ENCODE measurements at places on chromosomes 3 and 15. TPM values are rescaled to one million over a fixed set of nuclear protein-coding genes. Genes with fewer than 3 reads are reported as not detected.

The ALPK3 gene
- total RNA-seq = 5.5 TPM

The UBA7 gene
- 15.3 TPM for total RNA-seq

The KLHL40 gene
- not detected for total RNA-seq

The AMIGO3 gene
- total RNA-seq = not detected

DNA sequence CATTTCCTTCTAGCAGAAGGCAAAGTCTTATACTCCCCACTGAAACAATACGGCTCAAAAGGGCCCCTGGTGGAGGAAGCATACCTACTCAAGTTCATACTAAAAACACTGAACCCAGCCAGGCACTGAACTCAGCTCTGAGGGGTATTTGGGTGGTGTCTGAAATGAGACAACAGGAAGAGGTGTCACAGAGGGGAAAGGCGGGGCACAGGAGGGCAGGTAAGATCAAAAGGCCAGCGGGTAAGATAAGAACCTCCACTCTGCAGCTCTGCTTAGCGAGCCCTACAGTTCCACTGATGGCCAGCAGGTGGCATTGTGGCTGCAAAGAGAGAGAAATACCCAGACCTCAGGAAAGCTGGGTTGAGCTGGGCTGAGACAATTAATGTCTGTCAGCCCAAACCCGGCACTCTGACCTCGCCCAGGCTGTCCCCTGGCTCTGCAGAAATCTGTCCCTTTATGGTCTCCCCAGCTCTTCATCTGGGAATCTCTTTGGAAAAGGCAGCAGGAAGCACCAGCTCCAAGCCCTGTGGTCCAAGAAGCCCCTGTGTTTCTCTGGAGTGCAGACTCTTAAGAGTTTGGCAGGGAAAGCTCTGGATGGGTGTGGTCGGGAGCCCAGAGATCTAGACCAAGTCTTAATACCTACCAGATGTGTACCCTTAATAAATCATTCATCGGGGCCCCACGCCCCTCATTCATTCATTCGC lies 8.4 kb downstream of the MFGE8 start:
- ATAC-seq = peak; percentile 79

GRCh38 chr15:92914768-92915221 lies 14.7 kb downstream of the CHD2 start:
- peak; percentile 58 for ATAC-seq

DNA sequence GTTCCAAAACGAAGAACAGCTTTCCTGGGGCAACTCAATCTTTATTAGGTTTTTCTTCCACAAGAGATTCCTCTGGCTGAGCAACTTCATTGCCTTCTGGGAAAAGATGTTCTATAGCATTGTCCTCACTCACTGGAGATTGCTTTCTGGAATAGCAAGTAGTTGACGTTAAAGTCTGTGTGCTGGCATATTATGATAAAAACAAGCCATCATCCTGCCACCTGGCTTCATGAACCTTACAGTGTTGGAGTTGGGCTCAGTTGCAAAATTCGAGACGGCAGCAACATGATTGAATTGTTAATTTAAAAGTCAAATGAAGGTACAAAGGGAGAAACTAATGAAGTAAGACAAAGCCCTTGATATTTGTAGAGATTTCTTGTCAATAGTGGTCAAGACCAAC lies 140.5 kb upstream of the PEX5L start:
- no peak for ATAC-seq

GRCh38 chr3:38726751-38727150 lies 77.3 kb upstream of the SCN5A start:
- no peak for ATAC-seq

GRCh38 chr3:151733613-151734012 lies at the start of gene AADACL2:
TSS of gene AADACL2 (plus strand) at chr3:151733927. CDS start at chr3:151734036, 109 bp downstream.
- peak; percentile 78 for ATAC-seq

GRCh38 chr3:16550305-16550675 lies 36.8 kb upstream of the RFTN1 start:
- ATAC-seq = no peak

- ATAC-seq = no peak
Observed at GRCh38 chr3:58924578-58924977, 125.2 kb downstream of the CFAP20DC start.

DNA sequence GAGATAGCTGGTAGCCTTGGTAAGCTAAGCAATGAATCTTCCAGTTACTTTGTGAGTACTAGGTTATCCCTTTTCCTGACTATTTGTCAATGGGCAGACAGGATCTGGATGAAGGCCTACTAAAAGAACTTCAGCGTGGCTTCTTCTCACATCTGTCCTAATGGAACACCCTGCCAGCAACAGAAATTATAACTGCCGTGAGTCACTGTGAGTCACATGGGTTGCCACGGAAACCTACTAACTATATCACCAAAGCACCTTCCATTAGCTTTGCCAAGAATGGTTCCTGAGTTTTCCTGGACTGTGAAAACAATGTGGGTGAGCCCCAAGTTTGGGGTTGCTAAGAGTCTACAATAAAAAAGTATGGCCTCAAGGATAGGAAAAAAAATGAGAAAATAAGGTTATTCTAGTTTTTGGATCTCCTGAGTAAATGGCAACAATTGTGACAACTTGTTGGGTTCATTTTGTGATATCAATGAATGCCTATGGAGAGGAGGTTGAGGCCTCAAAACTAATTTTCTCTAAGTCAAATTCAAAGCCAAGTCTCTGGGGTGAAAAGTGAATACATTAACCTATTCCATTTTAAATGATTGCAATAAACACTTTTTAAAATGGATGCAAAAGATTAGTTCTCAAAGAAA lies 195.1 kb upstream of the ICE2 start:
- peak; percentile 92 for ATAC-seq

- ATAC-seq = no peak
Observed at GRCh38 chr3:117722856-117723255, 1013.3 kb downstream of the TUSC7 start.

- ATAC-seq = no peak
Observed at GRCh38 chr3:176739159-176739558, 458.1 kb downstream of the TBL1XR1 start.

DNA sequence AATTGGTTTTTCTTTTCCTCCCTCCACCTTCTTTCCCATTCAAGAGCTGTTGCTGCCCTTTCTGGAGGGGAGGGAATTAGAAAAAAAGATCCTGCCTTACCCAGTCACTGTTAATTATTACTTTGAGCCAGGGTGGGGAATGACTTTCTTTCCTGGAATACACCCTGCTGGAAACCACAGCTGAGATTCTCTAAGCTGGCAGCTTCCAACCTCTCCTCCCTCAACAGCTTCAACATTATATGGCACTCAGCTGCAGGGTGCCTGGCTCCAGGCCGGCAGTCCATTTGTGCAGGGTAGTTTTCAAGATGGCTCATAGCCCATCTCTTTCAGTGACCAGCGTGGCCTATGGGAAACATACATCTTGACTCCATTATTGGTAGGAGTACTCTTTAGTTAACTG lies 105.8 kb downstream of the UBE3A start:
- ATAC-seq = no peak

DNA sequence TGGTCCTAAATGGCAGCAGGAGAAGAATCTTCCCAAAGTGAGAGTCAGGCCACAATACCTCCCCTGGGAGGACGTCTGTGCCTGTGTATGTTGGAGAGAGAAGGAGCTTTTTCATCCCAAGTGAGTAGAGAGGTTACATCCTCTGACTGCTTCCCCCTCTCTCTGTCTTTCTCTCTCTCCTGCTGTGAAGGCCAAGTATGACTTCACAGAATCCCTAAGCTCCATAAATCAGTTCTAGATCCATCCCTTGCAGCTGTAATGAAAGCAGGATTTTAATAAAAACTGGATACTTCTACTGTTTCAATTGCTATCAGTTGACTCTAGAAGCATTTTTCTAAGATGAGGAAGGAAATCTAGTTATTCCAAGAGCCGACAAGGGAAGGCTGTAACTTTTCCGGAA lies 389.1 kb upstream of the PROK2 start:
- no peak for ATAC-seq

DNA sequence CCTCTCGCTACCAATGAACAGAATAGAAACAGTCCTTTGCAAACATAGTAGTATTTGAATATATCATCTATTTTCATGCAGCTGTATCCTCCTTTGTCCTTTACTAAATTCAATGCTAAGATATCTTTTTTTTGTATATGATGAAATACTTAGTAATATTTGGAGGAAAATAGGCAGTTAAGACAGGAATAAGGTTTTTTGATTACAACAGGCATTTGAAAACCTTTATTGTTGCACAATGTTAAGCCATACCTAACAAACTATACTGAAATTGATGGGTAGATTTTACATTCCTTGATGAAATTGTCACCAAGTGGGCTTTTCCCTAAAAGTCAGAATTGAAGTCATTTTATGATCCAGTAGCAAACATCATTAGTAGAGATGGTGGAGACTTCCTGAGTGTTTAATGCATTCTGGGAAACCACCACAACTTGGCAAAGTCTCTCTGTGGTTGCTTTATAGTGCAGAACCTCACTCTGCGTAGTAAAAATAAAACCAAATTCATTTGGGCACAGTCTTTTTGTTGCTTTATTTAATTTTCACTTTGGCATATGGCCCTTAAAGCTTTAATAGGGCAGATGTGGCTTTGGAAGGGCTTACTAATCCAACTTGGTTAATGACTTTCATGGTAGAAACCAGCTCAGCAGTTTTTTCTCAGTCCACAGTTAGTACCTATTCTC lies 216.0 kb downstream of the DIPK2A start:
- no peak for ATAC-seq

- ATAC-seq = no peak
Observed at GRCh38 chr15:66646308-66646707, 55.7 kb upstream of the SMAD6 start.

GRCh38 chr3:72657666-72658065 lies 190.6 kb downstream of the SHQ1 start:
- ATAC-seq = peak; percentile 63

- ATAC-seq = no peak
Observed at GRCh38 chr3:123421353-123422174, 27.3 kb downstream of the ADCY5 start.

DNA sequence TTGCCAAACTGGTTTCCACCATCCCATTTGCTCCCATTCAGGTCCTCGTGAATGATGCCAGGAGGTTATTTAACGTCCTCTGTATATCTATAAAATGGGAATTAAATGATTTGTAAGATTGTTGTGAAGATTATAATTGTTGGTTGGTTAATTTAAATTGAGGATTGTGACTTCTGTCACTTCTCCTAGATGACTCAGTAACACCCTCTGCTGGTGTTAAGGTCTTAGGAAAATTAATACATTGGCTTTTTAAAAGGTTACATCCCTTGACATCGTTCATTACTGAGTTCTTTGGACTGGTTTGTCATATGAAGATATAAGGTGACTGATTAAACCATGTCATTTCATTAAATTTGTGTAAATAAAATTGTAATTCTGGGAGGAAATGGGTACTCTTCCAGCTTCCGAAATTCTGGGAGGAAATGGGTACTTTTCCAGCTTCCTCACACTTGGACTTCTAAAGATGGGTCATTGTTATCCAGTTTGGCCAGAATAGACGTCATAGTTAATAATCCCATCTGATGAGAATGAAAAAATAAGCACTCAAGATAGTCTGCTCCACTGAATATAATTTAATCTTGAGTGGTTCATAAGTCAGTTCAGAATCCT lies 33.3 kb upstream of the PAQR5 start:
- no peak for ATAC-seq

All from esophagus mucosa (tissue), 1 donor.